ENCODE measurements at places on chromosomes 4 and X.

GRCh38 chr4:165325732-165326512, 1.5 kb upstream of the MSMO1 start:
- peak; percentile 44 for DNase-seq

GRCh38 chr4:7970361-7970946, 30.8 kb upstream of the AFAP1 start:
- DNase-seq, result no peak

DNA sequence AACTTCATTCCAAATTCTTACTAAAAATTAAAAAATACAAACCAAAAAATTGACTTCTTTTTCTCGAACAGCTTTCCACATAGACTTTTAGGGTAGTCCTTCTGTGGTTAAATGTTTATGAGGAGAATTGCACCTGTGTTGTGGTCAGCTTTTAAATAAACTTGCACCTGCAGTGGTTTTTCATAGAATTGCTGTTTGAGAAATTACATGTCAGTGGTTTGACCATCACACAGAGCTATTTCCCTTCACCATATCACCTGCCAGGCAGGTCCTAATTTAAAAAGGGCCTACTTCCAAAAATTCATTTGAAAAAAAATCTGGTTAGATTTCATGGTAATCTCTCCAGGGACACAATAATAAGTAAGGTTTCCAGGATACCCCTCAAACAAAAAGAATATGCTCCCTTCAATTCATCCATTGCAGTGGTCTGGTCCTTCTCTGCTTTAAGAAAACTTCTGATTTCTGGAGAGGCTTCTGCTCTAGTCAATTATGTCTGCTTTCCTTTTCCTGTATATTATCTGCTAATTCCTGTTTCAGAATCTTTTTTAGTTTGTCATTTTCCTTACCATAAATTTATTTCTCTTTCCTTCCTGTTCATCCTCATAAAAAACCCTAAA, 9.8 kb upstream of the UTP3 start:
- DNase-seq, result no peak

GRCh38 chr4:73732759-73733431, 7.5 kb upstream of the CXCL8 start:
- DNase-seq, result peak; percentile 64

DNA sequence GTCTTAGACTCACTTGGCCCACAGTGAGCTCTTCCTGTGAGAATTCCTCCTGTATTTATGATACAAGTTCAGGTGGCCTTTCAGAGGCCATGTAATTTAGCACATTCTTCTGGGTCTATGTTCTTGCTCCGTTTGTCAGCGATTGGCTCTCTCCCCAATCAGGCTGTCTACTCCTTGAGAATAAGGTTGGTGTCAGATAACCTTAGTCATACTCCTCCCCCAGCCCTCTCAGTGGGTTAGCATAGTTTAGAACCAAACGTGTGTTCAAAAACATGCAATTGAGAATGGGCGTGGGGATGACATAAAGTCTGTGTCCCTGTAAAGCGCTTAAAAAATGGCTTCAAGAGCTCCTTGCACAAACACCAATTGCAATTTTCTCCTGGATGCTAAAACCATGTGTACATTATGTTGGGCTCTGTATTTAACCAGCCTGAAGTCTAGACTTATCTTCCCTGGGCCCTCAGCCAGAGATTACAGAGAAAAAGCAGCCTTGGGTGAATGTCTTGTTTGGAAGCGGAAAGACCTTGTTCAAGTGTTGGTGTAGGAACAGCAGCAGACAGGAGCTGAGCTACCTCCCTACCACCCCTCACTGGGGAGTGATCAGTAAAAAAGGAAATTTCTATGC, 9.9 kb upstream of the CT47C1 start:
- DNase-seq, result no peak

GRCh38 chr4:64497491-64497890, 88.2 kb upstream of the TECRL start:
- no peak for DNase-seq

All from pulmonary artery endothelial cell (primary cell).